NCI-H510A (cell line): ENCODE measurements at places on chromosomes 13 and 19.

- DNase-seq, result no peak
Measured at GRCh38 chr13:110458594-110459365, 102.7 kb downstream of the RAB20 start.

- DNase-seq, result no peak
Measured at GRCh38 chr19:14516746-14517438, 1.3 kb downstream of the DNAJB1 start.

- DNase-seq, result no peak
Measured at GRCh38 chr13:110506396-110506795, 55.1 kb downstream of the RAB20 start.

- no peak for DNase-seq
Measured at GRCh38 chr13:26531742-26532141, 25.7 kb upstream of the WASF3 start.

DNA sequence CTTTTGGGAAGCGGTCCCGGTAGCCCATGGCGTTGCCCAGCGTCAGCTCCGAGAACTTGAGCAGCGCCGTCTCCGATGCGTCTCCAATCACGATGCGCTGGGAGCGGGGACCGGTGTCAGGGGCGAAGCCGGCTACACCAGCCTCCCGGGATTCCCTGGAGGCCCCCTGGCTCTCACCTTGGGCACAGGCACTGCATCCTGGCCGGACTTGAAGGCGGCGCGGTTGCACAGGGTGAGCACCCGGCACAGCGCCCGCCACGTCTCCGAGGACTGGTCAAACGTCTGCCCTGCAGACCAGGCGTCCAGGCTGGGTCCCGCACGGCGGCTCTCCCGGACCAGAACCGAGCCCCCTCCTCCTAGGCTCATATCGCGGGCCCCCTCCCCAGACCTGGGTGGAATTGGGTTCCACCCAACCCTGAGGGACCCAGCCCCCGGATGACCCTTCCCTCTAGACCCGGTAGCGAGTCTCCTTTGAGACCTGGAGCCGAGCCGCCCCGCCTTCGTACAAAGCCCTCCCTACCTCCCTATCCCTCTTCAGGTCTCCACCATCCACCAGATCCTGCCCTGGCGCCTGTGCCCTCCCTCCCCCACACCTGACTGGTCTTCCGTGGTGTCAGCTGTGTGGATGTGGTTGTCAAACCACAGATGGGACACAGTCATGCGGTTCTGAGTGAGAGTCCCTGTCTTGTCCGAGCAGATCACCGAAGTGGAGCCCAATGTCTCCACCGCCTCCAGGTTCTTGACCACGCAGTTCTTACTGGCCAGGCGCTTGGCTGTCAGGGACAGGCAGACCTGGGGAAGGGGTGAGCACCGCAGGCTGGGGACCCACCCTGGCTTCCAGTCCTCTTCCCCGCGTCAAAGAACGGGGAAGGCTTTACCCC, 4.8 kb downstream of the ATP4A start:
- DNase-seq, result no peak

GRCh38 chr19:44657211-44657921, 13.7 kb downstream of the PVR start:
- no peak for DNase-seq
